ENCODE measurements at places on chromosomes 4 and X. TPM values are rescaled to one million over a fixed set of nuclear protein-coding genes. Genes with fewer than 3 reads are reported as not detected.

The CXXC4 gene
- total RNA-seq: 0.17 TPM

The GPM6B gene
- 146 TPM for total RNA-seq

The COL4A6 gene
- 33.7 TPM for total RNA-seq

The PDZD4 gene
- 0.19 TPM for total RNA-seq

The INTU gene
- 5.5 TPM for total RNA-seq
